Ascending aorta (tissue), 2 donors: ENCODE measurements at places on chromosomes 3 and 15.

GRCh38 chr3:126358038-126358815 lies 1.0 kb upstream of the KLF15 start:
- DNase-seq = peak; percentile 73

GRCh38 chr15:78842519-78842918 lies 30.2 kb upstream of the MORF4L1 start:
- no peak for DNase-seq

DNA sequence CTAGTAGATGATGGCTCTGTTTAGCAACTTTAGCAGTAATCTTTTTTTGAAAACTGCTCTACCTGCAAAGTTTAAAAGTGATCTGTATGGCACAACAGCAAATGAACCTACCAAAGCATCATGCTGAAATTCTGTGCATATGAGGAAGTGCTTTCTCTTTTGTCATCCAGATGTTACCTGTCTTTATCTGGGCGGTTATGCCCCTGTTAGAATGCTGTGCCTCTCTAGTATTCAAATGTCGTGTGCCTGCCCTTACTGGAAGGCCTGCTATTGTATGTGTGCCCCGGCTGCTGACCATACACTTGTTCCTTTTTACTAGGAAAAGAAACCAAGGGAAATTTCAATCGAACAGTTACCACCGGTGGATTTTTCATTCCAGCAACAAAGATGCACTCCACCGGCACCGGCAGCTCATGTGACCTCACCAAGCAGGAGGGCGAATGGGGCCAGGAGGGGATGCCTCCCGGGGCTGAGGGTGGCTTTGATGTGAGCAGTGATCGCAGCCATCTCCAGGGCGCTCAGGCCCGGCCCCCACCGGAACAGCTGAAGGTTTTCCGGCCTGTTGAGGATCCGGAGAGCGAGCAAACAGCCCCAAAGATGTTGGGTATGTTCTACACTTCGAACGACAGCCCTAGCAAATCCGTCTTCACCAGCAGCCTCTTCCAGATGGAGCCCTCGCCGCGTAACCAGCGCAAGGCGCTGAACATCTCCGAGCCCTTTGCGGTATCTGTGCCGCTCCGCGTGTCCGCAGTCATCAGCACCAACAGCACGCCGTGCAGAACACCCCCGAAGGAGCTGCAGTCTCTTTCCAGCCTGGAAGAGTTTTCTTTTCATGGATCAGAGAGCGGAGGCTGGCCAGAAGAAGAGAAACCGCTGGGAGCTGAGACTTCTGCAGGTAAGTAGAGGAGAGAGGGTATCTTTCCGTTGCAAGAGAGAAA lies 61.6 kb downstream of the TMEM39A start:
- no peak for DNase-seq

DNA sequence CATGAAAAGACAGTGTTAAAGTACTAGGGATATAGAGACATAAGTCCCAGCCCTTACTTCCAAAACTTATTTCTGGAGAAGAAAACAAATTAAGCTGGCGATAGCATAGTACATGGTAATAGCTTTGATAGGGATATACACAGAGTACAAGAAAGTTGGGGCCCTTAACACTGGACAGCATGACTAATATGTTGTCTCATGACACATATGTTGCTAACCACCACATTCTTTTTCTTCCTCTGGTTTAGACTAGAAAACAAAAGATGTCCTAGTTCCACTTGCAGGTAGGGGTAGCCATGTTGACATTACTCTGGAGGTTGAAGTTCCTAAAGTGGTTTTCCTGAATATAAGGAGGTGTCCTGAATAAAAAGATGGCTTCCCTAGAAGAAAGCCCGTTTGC lies 75.3 kb downstream of the RFX7 start:
- DNase-seq = no peak

GRCh38 chr3:146334151-146334550 lies 83.2 kb upstream of the PLSCR4 start:
- no peak for DNase-seq

GRCh38 chr3:121167374-121168139 lies 259.6 kb downstream of the STXBP5L start:
- DNase-seq = no peak

- no peak for DNase-seq
Observed at GRCh38 chr3:141330235-141330634, 38.1 kb upstream of the ZBTB38 start.

DNA sequence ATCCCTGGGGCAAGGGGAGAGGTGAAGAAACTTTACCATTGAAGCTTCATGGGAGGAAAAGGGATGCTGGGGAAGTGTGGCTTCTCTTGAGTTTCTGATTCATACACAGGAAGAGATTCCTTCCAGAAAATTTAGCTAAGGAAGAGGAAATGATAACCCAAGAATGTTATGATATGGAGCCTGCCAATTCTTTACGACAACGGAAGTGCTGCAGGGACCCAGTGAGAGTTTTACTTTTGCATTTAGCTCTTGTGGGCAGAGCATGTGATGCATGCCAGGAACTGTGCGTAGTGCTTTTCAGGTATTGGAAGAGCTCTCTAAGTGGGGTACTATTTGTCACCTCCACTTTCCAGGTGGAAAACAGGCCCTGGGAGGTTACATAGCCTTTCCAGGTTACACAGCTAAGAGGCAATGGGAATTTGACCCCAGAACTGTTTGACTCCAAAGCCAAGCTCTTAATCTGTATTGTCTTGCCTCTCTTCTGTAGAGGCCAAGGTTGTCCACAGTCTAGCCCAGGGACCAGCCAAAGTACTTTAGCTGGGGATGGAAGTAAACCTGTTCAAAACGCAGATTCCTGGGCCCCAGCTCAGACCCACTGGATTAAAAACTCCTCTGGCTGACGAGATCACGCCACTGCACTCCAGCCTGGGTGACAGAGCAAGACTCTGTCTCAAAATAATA lies 23.0 kb downstream of the CMTM7 start:
- no peak for DNase-seq

GRCh38 chr3:24222165-24222805 lies 272.4 kb downstream of the THRB start:
- no peak for DNase-seq

GRCh38 chr3:4750306-4750968 lies 228.8 kb upstream of the BHLHE40 start:
- DNase-seq = no peak

- DNase-seq = no peak
Observed at GRCh38 chr3:86785386-86785785, 205.6 kb downstream of the VGLL3 start.

DNA sequence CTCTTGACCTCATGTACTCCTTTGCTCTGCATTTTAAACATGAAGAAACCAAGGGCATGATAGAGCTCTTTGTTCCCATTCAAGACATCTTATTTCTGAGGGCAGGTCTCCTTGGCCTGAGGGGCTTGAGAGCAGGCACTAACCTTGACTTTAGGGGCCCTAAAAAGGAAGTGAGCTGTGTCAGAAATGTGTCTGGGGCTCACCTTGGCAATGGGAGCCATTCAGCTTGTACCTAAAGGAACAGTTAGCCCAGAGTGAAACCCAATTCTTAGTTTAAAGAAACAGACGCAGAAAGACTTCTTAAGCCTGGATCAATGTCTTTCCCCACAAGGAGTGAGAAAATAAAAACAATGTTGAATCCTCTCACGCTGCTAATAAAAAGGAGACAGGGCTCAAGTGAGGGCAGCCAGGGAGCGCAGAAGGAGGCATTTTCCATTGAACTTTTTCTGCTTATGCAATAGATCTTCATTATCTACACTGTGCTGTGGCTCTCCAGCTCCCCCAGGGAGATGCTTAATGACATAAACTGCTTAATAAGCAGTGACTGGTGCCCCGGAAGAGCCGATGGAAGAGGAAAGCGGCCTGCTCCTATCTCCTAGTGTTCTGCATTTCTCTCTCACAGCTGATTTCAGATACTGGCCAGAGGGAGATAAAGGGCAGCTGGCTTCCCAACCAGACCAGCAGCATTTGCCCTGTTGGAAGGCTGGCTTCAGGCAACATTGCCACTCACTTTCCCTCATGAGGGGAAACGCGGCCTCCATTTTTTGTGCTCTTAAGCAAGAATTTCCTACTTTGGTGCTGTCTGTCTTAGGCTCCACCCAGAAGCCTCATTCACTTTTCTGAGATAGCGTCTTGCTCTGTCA lies 152.0 kb downstream of the OPA1 start:
- DNase-seq = no peak

DNA sequence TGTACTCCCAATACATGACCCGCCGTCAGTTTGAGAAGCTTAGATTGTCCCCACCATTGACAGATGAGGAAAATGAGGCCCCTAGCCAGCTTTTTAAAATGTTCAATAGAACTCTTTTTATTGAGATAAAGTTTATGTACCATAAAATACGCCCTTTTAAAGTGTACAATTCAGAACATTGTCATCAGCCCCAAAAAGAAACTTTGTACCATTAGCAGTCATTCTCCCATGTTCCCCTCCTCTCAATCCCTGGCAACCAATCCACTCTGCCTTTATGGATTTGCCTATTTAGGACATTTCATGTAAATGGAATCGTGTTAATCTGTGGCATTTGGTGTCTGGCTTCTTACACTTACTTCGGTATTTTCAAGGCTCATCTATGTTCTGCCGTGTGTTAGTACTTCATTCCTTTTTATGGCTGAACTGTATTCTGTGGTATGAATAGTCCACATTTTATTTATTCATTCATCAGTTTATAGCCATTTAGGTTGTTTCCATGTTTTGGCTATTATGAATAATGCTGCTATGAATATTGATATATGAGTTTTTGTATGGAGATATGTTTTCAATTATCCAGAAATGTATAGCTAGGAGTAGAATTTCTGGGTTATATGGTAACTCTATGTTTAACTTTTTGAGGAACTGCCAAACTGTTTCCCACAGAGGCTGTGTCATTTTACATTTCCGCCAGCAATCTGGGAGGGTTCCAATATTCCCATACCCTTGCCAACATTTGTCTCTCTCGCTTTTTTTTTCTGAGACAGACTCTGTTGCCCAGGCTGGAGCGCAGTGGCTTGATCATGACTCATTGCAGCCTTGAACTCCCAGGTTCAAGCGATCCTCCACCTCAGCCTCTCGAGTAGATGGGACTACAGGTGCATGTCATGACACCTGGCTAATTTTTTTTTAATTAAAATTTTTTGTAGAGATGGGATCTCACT lies 15.3 kb upstream of the PTPN23 start:
- peak; percentile 66 for DNase-seq

DNA sequence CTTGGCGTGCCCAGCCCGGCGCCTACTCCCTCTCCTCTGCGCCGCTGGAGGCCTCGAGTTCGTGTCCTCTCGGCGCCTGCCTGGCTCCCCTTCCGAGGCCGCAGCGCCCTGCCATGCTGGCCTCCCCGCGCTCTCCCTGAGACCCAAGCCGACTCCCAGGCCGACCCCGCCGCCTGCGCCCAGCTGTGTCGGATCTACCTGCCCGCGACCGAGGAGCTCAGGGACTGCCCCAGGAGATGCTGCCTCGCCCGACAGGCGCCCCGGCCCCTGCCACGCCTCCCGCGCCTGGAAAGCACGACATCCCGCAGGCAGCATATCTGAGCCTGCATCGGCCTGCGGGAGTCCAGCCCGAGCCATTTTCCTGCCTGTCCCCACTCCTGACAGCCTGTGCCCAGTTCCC lies 16.1 kb downstream of the PAQR9 start:
- DNase-seq = no peak

GRCh38 chr3:140922634-140923033 lies 19.0 kb upstream of the SLC25A36 start:
- no peak for DNase-seq
